Colonic mucosa (tissue), 4 donors: ENCODE measurements at places on chromosomes 5 and 9. TPM values are rescaled to one million over a fixed set of nuclear protein-coding genes. Genes with fewer than 3 reads are reported as not detected.
A peak's percentile ranks its signal among the peaks of the same experiment; 100 is the strongest.

Gene GKAP1
- total RNA-seq, result 4.8 TPM

Gene CD180
- 0.30 TPM for total RNA-seq

DNA sequence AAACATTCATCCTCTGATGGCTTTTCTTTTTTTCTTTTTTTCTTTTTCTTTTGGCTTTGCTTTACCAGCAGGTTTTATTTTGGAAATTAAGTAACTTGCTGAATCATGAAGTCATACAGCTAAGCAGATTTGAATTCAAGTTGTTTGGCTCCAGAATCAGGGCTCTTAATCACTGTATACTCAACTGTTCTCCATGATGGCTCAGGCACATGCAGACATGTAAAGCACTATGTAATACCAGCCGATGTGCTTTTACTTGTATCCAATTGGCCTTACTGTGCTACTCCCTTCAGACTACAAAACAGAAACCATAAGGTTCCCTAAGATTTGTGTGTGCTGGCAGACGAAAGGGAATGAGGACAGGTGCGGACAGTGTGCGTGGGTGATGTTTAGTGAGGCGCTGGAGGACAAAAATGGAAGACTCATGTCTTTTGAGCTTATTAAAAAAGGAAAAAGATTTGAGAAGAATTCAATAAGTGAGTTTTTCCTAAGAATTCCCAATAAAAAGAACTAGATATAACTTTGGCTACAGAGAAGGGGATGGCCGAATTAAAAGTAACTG lies 44.7 kb upstream of the OTP start:
- no peak for DNase-seq

DNA sequence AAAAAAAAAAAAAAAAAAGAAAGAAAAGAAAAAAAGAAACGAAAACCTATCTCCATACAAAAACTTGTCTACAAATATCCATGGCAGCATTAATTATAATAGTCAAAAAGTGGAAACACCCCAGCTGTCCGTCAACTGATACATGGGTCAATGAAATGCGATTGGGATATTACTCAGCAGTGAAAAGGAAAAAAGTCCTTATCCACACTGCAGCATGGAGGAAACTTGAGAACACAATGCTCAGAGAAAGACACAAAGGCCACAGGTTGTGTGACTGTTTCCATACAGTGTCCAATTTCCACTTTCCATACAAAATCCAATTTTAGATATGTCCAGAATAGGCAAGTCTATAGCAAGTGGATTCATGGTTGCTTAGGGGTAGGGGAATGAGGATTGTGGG lies 24.3 kb upstream of the NCS1 start:
- no peak for DNase-seq

DNA sequence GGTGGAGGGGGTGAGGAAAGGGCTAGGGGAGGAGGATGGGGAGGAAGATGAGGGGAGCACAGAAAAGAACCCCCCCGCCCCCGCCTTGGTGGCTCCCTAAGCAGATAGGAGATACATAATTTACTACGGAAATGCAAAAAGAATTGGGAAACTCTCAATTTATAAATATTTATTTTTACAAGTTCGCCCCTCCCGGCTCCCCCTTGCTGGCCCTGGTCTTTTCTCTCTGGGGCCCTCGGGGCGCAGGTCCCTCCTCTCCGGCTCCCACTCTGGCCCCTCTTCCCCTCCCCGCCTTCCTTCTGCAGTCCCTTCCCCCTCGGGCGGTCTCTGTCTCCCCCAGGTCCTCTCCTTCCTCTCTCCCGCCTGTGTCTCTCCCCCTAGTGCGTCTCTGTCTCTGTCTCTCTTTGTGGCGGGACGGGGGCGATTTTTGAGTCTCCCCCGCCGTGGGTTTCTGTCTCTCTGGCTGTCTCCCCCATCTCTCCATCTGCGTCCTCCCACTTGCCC lies 173.6 kb upstream of the IER5L start:
- DNase-seq, result no peak

GRCh38 chr9:83537331-83538171 lies 650 bp downstream of the FRMD3 start:
- DNase-seq, result peak; percentile 20

- no peak for DNase-seq
Observed at GRCh38 chr5:126235628-126236027, 187.6 kb upstream of the GRAMD2B start.

DNA sequence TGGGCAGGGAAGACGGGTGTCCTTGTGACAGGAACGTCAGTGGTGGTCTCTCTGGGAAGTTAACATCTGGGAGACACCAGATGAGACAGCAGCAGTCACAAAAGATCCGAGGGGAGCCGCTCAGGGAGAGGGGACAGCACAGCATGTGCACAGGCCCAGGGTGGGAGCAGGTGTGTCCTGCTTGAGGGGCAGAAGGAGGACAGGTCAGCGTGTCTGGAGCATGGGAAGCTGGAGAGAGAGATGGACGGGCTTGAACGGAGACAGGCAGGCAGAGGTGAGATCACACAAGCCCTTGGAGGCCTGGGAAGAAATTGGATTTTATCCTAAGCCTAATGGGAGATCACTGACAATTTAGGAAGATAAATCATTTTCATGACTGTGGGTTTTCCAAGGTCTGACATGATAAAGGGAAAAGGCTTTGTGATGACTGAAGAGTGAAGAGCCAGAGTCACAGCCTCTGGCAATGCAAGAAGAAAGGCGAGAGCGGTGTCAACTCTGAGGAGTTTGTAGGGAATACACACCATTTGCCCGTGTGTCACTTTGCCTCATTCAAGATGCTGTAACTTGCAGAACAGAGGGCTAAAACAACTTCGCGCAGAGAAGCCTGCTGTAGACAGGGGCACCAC lies 88.3 kb downstream of the FSTL4 start:
- DNase-seq, result no peak
